Upper lobe of right lung (tissue), 1 donor: ENCODE measurements at places on chromosomes 2 and 18.

- peak; percentile 88 for DNase-seq
Measured at GRCh38 chr18:80247393-80247841, at the start of gene PARD6G. PARD6G (minus strand) TSS chr18:80247514; CDS start chr18:80247348, 166 bp downstream.

DNA sequence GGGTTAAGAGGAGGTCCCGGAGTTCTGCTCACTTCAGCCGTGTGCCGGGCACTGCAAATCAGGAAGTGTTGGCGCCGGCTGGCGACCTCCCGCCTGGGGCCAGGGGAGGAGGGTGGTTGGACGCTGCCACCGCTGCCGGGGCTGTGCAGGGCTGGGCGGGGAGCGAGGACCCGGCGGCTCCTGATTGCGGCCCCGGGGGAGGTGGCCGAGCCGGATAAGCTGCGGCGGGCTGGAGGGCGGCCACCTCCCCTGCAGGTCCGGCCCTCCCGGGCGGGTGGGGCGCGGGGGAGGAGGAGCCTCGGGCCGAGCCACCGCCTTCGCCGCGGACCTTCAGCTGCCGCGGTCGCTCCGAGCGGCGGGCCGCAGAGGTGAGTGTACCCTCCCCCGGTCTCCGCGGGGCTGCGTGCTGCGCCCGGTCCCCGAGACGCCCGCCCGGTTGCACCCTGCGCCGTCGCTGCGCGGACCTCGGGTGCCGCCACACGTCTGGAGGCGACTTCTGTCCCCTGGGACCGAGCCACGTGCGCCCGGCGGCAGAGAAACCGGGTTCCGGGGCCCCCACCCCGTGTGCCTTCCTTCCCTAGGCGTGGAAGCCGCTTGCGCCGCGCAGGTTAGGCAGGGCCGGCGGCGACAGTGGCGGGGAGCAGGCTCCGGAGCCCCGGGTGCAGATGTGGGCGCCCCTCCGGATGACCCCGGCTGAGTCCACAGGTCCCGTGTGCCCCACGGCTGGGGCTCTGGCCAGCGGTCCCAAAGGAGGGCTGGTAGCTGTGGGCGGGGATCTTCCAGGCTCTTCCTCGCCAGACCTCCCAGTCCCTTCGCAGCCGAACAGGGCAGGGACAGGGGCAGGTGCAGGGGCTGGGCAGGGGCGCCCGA, at the start of gene STEAP3:
TSS of gene STEAP3 (plus strand) at position 314 of the 870 bp plus-strand sequence. CDS start 7,179 bp downstream, outside the sequence.
- peak; percentile 87 for DNase-seq

DNA sequence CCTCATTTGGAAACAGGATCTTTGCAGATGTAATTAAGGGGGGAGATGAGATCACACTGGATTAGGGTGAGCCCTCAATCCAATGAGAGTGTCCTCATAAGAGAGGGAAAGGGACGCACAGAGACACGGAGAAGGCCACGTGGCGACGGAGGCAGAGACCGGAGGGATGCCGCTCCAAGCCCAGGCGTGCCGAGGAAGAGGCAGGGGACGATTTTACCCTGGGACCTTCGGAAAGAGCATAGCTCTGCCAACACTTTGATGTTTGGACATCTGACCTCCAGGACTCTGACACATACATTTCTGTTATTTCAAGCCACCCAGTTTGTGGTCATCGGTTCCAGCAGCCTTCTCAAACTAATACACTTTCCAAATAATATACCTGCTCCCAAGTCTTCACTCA, 84.4 kb upstream of the ZCCHC2 start:
- no peak for DNase-seq

GRCh38 chr18:62899534-62899933, 184.2 kb downstream of the PHLPP1 start:
- DNase-seq, result no peak

DNA sequence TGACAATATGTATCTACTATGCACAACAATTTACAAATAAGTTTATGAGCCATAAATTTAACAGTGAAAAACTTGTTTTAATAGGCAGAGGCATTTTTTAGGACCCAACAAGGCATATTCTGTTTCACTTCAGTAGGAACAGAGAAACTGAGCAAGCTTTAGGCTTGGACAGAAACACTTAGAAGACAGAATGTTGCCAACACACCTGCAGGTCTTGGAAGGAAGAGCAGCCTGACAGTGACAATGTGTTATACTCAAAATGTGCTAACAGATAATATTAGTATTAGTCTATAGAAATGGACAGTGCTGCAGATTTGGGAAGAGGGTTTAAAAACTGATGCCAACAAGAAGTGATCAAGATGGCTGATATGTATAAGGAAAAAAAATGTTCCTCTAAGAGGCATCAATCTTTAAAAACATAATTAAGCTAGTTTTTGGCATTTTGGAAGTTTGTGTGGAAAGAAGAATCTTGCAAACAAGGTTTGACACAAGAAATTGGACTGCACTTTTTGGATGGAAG, 297.1 kb upstream of the FSIP2 start:
- DNase-seq, result no peak
